ENCODE measurements at places on chromosomes 1 and 21.

GRCh38 chr1:178916448-178917174 is 45.7 kb upstream of the ANGPTL1 start:
- DNase-seq, result no peak

- DNase-seq, result no peak
These were observed 33.5 kb downstream of the XKR8 start for GRCh38 chr1:27993241-27993640.

GRCh38 chr1:37692834-37693175 is 489 bp downstream of the CDCA8 start:
- no peak for DNase-seq

DNA sequence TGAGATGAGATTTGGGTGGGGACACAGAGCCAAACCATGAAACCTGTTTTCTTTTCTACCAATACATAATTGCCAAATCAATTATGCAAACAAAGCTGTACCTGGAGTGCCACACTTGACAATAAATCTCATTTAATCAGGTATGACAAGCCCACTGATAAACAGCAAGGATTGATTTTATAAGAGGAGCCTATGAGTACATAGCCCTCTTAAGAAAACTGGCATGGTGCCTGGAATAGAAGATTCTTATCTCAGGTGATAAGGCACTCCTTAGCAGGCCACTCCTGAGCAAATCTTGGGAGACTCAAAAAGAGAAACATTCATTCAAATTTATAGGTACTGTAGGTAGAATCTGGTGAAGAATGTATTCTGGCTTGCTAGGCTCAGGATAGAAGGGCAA is 28.6 kb upstream of the PDE4B start:
- no peak for DNase-seq

DNA sequence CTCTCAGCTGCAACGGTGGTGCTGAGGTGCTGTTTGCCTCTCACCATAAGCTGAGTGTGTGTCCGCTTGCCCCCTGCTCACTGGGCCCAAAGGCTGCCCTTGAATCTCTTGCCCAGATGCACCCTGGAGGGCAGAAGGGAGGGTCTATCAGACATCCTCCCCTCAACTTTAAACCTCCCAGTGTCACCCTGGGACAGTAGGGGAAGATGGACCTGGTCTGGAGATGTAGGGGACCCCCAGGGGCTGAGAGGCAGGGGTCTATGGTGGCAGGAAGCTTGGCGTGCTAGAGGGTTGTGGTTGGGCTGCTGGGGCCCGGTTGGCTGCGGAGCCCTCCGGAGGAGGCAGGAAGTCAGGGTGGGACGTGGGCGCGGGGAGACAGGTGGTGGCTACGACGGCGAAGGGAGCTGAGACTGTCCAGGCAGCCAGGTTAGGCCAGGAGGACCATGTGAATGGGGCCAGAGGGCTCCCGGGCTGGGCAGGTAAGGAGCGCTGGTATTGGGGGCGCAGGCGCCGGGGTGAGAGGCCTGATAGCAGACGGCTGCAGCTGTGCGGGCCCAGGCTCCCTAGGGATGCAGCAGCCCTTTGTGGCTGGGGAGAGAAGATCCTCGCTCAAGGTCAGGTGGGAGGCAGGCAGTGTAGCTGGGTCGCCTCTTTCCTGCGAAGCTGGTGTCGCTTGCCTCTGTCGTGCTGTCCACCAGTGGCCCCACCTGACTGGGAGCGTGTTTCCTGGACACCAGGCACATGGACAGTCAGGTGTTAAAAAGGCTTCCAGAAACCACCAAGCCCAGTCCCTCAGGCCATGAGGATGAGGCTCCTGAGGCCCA is at the start of gene LCK:
Gene LCK, plus strand, starts transcription at position 373 of the 824 bp plus-strand sequence. CDS start 23,065 bp downstream, outside the sequence.
- DNase-seq, result no peak

DNA sequence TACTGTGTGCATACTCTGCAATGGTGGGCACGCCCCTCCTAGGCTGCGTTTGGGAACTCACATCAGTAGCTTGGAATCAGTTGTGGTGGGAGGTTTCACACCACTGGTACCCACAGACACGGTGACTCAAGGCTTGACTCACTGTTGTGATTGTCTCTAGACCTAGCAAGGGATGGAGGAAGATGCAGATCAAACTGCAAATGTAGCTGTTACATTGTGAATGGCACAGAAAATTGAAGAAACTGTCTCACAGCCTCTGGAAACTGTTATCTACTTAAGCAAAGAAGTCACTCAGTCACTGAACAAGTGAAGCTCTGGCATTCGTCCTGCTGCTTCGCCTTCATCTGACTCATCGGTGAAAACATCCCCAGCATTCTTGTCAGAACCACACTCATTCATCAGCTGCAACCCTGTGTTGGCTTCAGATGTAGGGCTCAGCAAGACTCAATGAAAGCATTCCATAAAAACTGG is 59.5 kb downstream of the POFUT2 start:
- no peak for DNase-seq

DNA sequence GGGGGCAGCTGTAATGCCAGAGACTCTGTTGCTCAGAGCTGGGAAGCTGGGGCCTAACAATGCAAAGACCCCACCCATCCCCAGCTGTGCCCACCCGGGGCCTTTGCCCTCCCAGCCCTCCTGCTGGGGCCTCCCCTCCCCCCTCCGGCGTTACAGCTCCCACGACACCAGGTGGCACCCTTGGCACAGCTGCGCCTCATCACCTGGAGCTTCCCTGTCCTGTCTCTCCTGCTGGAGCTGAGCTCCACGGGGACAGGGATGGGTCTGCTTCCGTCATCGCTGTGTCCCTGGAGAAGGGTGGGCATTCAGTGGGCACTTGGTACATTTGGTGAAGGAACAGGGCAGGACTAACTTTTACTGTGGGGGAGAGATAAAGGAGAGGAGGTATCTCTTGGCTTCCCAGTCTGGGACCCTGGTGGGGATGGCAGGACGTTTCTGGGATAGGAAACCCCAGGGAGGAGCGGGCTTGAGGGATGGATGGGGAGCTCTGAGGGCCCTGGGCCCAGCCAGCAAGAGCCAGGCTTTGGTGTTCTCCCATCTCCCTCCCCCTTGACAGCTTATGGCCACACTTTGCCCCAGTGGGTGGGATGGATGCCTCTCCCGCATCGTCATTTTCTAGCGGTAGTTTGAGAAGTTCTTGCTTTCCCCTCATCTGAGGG is 453.2 kb downstream of the PTPRU start:
- DNase-seq, result no peak

DNA sequence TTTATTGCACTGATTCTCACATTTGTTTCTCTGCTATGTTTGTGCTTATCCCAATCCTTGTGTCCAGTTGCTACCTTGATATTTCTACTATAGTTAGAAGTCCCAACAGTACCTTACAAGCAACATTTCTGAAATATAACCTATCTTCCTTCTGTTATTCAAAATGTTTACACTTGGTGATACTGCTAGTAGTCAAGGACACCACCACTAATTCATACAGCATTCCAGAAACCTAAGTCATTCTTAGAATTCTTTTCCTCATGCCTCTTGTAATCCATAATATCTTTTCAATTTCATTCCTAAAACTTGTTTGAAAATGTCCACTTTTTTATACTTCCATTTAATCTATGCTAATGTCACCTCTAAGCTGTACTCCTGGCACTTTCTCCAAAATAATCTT is 2132.1 kb downstream of the NCAM2 start:
- no peak for DNase-seq

GRCh38 chr1:86826856-86827255 is 87.1 kb downstream of the SELENOF start:
- DNase-seq, result no peak

- no peak for DNase-seq
These were observed 29.9 kb downstream of the PMVK start for GRCh38 chr1:154906621-154907081.

GRCh38 chr1:20848162-20848561 is 61.1 kb upstream of the HP1BP3 start:
- no peak for DNase-seq

- DNase-seq, result no peak
These were observed 111.9 kb downstream of the NGF start for GRCh38 chr1:115225993-115226685.

DNA sequence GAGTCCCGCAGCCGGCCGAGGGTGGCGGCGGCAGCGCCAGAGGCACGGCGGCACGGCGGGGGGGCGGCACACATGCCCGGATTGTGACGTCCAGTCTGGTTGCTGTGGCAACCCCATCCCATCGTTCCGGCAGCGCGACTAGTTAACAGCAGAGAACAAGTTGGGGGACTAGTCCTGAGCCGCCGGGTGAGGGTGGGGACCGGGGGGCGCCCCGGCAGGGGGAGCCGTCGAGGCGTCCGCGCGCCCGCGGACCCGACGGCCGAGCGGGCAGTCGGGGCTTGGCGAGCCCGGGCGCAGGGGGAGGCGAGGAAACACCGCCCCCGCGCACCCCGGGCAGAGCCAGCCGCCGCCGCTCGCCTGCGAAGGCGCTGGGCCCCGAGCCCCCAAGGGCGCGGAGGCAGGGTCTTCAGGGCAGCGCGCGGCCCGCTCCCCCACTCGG is at the start of gene CHD5:
Gene CHD5, minus strand, starts transcription at position 54 of the 439 bp plus-strand sequence. CDS start 298 bp downstream, outside the sequence.
- DNase-seq, result no peak

- DNase-seq, result no peak
These were observed 62.5 kb downstream of the TBX15 start for GRCh38 chr1:118925651-118926050.

DNA sequence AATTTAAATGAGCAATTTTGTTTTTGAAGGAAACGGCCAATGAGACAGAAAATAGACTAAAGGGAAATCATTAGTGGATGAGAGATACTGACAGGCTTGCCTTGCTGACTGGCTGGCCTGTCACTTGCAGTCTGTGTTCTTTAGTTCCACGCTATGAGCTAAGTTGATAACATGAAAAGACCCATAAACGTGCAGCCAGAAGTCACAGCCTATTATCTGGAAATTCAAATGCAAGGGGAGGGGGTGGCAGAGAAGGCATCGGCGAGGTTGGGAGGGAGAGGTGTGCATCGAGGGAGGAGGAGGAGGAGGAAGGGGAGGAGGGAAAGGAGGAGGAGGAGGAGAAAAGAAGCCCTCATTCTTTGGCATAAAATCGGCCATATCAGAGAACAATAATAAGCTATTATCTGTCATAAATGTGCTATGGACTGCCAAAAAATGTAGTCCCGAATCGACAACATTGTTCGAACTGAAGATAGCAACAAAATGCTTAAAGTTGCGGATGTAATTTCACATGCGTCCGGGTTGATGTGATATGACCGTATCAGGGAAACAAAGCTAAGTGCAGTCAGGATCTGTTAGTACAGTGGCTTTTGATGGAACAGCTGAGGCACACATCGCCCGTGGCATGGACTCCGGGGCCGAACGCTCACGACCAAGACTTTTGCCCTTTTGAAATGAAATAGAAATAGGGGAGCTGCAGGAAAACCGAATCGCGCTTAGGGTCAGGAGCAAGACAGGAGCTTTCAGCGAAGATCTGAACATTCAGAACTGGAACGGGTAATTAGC is 11.6 kb upstream of the BARHL2 start:
- DNase-seq, result no peak

DNA sequence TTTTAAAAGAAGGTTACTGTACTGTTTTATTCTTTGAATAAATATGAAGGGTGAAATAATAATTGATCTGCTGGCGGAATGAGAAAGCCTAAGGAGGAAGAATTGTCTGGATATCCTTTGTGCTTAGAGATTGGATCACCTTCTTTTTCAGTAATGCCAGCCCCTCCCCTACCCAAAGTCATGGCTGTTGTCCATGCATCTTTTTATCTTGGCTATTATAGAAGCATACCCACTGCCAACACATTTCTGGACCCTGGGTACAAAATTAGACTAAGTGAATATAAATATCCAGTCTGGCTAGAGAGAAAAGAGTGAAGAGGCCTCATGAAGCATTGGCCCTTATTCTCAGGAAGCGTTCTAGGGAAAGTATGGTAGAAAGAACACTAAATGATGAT is 28.1 kb downstream of the AK4 start:
- peak; percentile 63 for DNase-seq

DNA sequence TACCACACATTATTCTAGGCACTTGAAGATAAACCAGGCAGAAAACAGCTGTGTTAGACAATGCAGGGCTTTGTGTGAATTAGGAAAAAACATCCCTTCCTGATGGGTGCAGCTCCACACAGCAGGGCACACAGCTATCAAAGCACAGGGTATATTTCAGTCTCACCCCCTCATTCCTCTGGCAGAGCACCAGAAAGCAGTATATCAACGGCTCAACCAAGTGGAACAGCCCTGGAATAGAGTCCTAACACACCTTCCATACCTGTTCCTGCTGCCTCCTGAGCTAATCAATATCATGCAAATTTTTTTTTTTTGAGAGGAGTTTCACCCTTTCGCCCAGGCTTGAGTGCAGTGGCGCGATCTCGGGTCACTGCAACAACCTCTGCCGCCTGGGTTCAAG is 32.1 kb downstream of the LYST start:
- no peak for DNase-seq

GRCh38 chr1:63634471-63634870 is 41.3 kb downstream of the PGM1 start:
- no peak for DNase-seq

DNA sequence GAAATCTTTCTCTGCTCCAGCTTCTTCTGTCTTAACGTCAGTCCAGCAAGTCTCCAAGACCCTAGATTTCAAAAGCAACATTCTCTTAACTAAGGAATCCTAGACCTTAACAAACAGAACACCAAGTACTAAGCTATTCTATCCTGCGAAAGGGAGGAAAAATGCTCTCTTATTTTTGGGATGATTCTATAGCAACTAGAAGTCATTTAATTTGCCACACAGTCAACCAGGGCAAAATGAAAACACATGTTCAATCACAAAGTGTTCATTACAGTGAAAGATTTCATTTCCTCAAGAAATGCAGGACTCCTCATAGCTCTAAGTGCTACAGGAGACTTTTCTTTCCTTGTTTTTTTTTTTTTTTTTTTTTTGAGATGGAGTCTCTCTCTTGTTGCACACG is 36.2 kb upstream of the DOCK7 start:
- no peak for DNase-seq

- no peak for DNase-seq
These were observed 133.4 kb upstream of the MAP1LC3C start for GRCh38 chr1:242132121-242132817.

DNA sequence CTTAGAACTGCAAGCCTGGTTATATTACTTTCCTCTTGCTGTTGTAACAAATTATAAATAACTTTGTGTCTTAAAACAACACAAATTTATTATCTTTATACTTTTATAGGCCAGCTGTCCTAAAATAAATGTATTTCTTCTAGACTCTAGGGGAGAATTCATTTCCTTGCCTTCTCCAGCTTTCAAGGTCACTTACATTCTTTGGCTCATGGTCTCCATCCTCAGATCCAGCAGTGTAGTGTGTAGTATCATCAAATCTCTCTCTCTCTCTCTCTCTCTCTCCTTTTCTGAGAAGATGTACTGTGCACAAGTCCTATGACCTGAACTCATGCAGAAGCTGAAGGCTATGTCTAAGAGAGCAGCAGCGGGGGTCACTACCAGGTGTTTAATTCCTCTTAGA is 1510.6 kb downstream of the MRPL39 start:
- DNase-seq, result no peak

GRCh38 chr1:23925279-23925678 is 12.1 kb upstream of the CNR2 start:
- DNase-seq, result no peak
